Left ventricle myocardium inferior (tissue), 1 donor: ENCODE measurements at places on chromosomes 13 and 19. TPM values are rescaled to one million over a fixed set of nuclear protein-coding genes. Genes with fewer than 3 reads are reported as not detected.

Gene TNFSF11
- not detected for total RNA-seq

GRCh38 chr13:77338961-77339401 is 12.1 kb upstream of the MYCBP2 start:
- DNase-seq, result no peak

GRCh38 chr13:78587395-78587794 is 16.0 kb downstream of the POU4F1 start:
- DNase-seq, result no peak

Gene KLF1
- total RNA-seq, result not detected
